ENCODE measurements at places on chromosomes 12 and 14. TPM values are rescaled to one million over a fixed set of nuclear protein-coding genes. Genes with fewer than 3 reads are reported as not detected.
A peak's percentile ranks its signal among the peaks of the same experiment; 100 is the strongest.

The SLC41A2 gene
- polyA plus RNA-seq: 4.0 TPM

The SLC38A2 gene
- 215 TPM for polyA plus RNA-seq

The ARHGEF25 gene
- polyA plus RNA-seq: 37.1 TPM

The CCDC88C gene
- polyA plus RNA-seq: 34.6 TPM

The BHLHE41 gene
- 1.4 TPM for polyA plus RNA-seq

GRCh38 chr12:109715310-109716091, 1.9 kb downstream of the FAM222A start:
- no peak for DNase-seq

DNA sequence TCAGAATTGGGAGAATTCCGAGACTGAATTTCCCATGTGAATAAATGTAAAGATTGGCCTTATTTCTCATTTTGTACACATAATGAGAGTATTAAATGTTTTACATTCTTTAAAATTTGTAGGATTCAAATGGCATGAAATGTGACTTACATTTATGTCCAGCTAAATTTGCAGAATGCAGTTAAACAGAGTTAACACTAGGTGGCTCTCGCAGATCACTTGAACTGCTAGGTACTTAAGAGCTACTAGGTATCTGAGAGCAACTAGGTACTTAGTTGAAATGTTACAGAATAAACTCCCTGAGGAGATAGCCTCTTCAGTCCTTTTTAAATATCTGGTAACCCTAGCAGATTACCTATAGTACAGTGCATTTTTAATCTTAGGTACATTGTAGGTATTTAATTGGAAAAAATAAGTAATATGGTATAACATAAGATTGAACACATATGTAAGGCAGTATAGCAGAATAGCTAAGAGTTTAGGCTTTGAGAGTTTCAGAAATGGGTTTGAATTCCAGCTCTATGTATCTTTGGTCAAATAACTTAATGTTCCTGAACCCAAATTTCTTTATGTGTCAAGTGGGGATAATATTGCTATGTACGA, 73.8 kb downstream of the KIAA0586 start:
- DNase-seq: peak; percentile 38

- DNase-seq: no peak
Observed at GRCh38 chr14:21723431-21724045, 49.9 kb upstream of the OR4E1 start.

DNA sequence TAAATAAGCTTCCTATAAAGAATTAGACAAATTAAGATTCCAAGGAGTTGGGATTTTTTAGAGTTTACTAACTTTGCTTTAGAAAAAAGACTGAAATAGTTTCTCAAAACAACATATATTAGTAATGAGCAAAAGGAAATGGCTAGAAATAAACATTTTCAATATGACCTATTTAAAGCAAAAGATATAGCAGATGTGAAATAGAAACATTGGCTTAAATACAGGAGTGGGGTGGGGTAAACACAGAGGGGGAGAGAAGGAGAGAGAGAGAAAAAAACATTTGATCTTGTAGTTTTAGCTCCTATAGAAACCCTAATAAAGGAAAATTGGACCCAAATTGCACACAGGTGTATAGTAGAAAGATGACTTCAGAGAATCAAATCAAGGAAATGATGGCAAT, 794.5 kb downstream of the MED13L start:
- no peak for DNase-seq

DNA sequence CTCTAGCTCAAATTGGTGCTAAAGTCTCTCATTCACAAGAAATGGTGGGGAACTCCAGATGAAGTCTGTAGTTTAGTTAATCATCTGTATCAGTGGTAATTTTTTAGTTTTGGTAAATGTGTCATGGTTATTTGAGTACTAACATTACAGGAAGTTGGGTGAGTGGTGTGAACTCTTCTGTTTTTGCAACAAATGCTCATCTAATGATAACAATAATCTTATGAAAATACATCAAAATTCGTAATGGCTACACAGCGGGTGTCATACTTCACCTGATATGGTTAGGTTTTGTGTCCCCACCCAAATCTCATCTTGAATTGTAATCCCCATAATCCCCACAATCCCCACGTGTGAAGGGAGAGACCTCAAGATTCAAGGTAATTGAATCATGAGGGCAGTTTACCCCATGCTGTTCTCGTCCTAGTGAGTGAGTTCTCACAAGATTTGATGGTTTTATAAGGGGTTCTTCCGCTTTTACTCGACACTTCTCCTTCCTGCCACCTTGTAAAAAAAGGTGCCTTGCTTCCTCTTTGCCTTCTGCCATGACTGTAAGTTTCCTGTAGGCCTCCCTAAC, 209.3 kb upstream of the FOXN3 start:
- no peak for DNase-seq

DNA sequence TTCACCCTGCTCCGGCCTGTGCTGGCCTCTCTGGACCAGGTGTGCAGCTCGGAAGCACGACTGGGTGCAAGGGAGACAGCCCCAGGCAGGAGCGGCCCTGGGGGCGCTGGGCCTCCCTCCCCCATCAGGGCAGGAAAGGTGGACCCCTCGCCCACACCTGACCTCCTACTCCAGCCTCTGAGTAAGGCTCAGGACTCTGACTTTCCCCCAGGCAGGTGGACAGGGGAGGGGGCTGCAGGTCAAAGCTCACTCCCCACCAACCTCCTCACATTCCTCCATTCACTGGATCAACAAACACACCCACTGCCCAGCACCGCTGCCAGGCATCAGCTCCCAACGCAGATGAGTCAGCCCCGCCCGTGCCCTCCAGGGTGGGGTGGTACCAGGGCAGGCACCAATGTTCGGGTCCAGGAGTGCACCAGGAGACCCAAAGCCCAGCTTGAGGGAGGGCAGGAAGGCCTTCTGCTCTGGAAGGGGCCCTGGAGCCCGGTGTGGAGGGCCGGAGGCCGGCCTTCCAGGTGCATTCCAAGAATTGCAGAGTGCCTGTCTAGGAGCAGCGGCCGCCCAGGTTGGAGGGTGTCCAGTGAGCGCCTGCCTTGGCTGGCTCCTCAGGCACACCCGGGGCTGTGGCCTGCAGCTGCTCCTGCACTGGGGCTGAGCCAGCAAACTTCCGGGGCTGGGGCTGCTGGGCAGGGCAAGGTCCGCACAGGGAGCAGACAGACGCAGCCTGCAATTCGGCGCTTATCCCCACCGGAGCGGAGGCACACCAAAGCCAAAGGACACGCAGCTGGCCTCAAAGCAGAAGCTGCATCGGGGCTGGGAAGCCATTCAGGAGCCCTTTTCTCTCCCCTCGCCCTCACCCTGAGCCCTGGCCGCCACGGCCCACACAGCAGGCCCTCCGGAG, 1.6 kb upstream of the INF2 start:
- no peak for DNase-seq

- DNase-seq: no peak
Observed at GRCh38 chr12:130401703-130402102, 64.0 kb downstream of the PIWIL1 start.

DNA sequence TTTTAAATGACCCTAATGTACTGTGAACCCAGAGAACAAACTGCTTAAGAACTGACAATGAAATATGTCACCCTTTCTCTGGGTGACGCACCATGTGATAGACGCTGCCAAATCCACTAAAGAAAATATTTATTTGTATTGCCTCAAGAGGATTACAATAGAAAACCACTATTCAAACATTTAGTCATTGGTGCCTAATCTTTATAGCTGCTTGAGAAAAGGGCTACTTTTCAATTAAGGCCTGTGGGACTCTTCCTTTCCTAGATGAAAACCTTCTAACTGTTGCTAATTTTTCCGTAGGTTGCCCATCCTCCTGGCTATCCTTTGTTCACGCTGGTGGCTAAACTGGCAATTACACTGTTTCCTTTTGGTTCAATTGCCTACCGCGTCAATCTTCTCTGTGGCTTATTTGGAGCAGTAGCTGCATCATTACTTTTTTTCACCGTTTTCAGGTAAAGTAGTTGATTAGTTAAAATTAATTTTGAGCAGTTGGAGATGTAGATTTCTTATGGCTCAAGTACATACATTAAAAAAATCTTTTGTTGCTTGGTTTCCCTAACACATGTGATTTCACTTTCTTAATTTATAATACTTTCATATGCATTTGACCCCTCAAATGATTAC, 6.0 kb downstream of the TMEM260 start:
- DNase-seq: no peak

DNA sequence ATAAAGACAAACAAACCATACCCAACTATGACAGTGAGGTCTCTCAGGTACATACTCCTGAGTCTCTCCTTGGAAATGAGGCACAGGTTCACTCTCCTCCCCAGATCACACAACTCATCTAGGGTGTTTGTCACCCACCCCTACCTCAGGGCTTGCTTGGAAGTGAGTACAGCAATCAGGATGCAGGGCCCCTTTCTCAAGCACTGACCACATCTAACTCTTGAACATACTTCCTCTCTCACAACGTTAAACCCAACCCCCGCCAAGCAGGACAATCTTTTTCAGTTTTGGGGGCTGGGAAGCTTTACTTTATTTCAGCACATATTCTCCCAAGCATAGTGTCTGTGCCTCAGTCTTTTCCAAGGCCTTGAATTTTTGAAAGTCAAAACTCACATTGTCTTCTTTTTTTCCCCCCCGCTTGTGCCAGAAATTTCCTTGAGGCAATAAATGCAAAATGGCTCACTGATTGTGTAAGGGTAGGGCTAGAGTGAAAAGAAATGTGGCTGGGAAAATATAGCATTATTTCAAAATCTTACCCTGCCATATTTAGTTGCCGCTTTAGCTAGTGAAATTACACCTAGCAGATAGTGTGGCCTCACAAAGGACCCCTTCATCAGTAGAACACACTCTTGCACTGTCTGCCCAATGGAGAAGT, 2.4 kb upstream of the GPR65 start:
- no peak for DNase-seq

DNA sequence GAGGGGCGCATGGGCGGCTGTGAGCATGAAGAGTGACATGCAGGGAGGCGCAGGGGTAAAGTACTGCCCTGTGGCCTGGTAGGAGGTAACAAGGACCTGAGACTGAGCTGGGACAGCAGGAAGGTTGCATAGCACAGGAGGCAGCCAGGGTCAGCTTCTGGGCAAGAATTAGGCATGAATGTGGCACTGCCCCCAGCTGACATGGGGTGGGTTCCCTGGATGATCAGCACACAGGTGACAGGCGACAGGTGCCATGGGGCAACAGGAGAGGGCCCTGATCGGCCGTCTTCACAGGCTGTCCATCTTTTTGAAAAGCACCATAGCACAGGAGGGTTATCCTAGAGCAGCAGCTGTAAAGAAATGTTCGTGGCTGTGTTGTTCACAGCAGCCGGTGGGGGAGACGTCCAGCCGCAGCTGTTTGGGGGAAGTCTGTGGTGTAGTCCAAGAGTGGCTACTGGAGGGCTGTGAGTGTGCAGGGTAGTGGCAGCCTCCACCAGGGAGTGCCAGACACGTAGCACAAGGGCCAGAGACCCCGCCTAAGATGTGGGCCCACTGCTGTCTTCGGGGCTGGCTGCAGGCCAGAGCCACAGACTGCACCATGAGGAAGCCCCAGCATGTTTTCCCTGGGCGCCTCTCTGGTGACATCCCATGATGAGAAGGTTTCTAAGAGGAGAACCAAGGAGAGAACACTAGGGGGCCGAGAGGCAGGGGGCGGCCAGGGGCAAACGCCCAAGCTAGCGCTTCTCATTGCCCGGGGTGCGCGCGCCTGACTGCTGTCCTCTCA, 8.4 kb downstream of the CLBA1 start:
- no peak for DNase-seq

DNA sequence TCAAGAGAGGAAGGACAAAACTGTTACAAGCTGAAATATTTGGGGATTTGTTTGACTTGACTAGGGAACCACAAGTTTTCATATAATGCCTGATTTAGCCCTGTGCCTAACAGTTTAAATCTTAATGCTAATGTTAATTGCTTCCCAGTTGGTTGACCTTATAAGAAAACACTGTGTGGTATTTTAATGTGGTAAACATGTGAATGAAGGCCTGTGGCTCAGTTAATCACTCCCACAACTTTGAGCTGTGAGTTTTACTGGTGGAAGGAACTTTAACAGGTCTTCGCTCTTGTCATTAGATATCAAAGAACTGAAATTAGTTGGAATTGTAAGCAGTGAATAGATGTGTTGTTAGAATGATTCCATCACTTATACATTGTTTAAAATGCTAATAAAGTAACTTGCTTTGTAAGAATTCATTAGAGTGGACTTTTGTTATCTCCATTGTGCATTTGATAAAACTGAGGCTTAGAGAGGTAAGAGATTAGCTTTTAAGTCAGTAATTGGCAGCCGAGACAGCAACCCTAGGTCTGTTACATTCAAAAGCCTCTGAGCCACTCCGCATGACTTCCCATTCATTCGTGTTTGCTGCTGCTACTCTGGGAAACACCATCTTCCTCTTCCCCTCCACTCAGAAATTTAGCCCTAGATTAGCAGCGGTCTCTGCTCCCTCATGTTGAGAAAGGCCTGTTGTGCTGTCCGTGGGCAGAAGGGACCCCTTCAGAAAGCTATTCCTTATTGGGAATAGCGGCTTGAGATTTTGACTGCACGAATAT, 1.0 kb upstream of the TBK1 start:
- DNase-seq: no peak

- DNase-seq: no peak
Observed at GRCh38 chr14:52063052-52063462, 5.8 kb downstream of the NID2 start.

GRCh38 chr12:15931590-15932053, 20.5 kb downstream of the DERA start:
- no peak for DNase-seq

DNA sequence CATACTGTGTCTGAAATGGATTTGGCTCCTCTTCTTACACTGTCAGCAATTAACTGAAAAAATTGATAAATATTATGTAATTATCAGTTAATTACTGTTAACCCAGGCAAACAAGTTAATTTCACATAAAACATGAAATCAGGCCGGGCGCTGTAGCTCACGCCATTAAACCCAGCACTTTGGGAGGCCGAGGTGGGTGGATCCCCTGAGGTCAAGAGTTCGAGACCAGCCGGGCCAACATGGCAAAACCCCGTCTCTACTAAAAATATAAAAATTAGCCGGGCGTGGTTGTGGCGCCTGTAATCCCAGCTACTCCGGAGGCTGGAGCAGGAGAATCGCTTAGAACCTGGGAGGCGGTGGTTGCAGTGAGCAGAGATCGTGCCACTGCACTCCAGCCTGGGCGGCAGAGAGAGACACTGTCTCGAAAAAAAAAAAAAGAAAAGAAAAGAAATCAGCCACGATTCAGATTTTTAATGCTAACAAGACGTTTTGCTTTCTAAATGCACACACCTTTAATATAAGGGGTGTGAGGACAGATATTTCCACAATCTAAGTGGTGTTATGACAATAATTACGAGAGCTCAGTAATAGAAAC, 473 bp upstream of the TMEM19 start:
- DNase-seq: no peak

DNA sequence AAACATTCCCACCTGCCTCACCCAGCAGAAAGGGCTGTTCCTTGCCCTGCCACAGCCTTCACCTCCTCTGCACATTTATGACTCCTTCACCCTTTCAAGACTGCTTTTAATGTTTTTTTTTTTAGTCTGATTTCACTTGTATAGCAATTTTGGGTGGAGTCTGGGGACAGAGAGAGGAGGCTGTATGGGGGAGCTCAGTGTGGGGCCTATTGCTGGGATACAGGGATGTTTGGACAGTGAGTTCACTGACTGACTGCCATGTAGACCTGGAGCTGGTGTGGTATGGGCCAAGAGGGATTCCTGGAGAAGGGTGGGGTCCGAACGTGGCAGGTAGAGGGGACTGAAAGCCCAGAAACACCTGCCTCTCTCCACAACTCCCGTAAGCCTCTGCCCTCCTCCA, 1.9 kb upstream of the KRT85 start:
- no peak for DNase-seq

Measured in right renal pelvis (tissue), 4 donors.